ENCODE measurements at places on chromosomes 7 and 10.

- no peak for DNase-seq
- no peaks in the 10 kb centered on the region for H3K27me3 ChIP-seq
- no peaks in the 10 kb centered on the region for H3K36me3 ChIP-seq
- no peaks in the 10 kb centered on the region for H3K4me1 ChIP-seq
- no peak overlapping the region for H3K4me3 ChIP-seq
These were observed 71.8 kb upstream of the LRRN3 start for GRCh38 chr7:111018960-111019736.

- DNase-seq, result no peak
- peak within 1 kb of the TSS; percentile 62 for H3K4me3 ChIP-seq
- H3K27me3 ChIP-seq, result no peaks in the 10 kb centered on the region
- H3K27ac ChIP-seq, result peak within 1 kb of the TSS; percentile 92
- H3K4me1 ChIP-seq, result peaks cover 70% of the 10 kb centered on the region
These were observed at the start of gene TMEM140 for GRCh38 chr7:135147899-135148721. Gene TMEM140, plus strand, starts transcription at chr7:135148072. Its CDS starts 16,370 bp downstream, at chr7:135164442.

- no peak overlapping the region for H3K27ac ChIP-seq
- H3K27me3 ChIP-seq, result no peaks in the 10 kb centered on the region
- peaks cover 12% of the 10 kb centered on the region for H3K36me3 ChIP-seq
- peak overlapping the region; percentile 12 for H3K4me3 ChIP-seq
- no peaks in the 10 kb centered on the region for H3K4me1 ChIP-seq
- DNase-seq, result no peak
These were observed 7.8 kb downstream of the MEOX2 start for GRCh38 chr7:15678653-15679052.

- H3K36me3 ChIP-seq, result no peaks in the 10 kb centered on the region
- peaks cover 65% of the 10 kb centered on the region for H3K4me1 ChIP-seq
- H3K4me3 ChIP-seq, result no peak overlapping the region
- H3K27me3 ChIP-seq, result no peaks in the 10 kb centered on the region
- DNase-seq, result peak; percentile 65
- peak overlapping the region; percentile 78 for H3K27ac ChIP-seq
These were observed 96.9 kb downstream of the HIPK2 start for GRCh38 chr7:139680676-139681462.

DNA sequence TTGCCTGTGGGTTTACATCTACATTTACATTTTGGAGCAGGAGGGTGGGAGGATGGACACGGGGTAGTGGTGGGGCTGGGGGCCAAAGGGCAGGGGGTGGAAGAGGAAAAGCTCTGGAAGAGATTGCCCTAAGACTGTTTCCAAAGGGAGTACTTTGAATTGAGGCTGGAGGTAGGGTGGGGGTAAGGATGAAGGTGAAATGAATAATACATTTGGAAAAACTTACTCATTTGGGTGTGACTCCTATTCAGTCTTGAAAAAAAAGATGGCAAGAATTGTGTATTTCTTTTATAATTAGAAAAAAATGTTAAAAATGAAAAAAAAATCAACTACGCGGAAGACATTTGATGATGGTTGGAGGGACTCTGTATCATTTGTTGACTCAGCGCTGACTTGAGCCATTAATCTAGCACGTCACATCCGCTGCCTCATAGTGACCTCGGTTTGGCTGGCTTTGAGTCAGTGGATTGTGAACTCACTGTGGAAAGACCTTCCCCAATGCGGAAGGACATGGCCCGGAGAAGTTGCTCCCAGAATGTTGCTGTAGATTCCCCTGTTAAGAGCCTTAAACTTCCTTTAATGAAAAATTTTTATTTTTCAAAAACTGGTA is 2.8 kb downstream of the FAM180A start:
- no peaks in the 10 kb centered on the region for H3K36me3 ChIP-seq
- H3K4me1 ChIP-seq, result peaks cover 16% of the 10 kb centered on the region
- H3K4me3 ChIP-seq, result no peak overlapping the region
- H3K27ac ChIP-seq, result peak overlapping the region; percentile 91

GRCh38 chr7:68425377-68425776 is 1172.9 kb upstream of the AUTS2 start:
- H3K4me1 ChIP-seq, result peaks cover 3% of the 10 kb centered on the region
- no peaks in the 10 kb centered on the region for H3K27me3 ChIP-seq
- no peak overlapping the region for H3K27ac ChIP-seq
- no peak for DNase-seq
- no peaks in the 10 kb centered on the region for H3K36me3 ChIP-seq

GRCh38 chr10:116787053-116787659 is 44.8 kb upstream of the HSPA12A start:
- H3K4me1 ChIP-seq, result no peaks in the 10 kb centered on the region
- H3K4me3 ChIP-seq, result no peak overlapping the region
- no peak for DNase-seq

- no peak overlapping the region for H3K27ac ChIP-seq
- no peak overlapping the region for H3K4me3 ChIP-seq
These were observed 44.2 kb upstream of the DPYSL4 start for GRCh38 chr10:132142396-132143161.

- no peak overlapping the region for H3K4me3 ChIP-seq
- H3K27me3 ChIP-seq, result no peaks in the 10 kb centered on the region
- no peaks in the 10 kb centered on the region for H3K4me1 ChIP-seq
- H3K36me3 ChIP-seq, result no peaks in the 10 kb centered on the region
- H3K27ac ChIP-seq, result no peak overlapping the region
- DNase-seq, result no peak
These were observed 143.0 kb downstream of the TSPAN12 start for GRCh38 chr7:120714945-120715344.

- no peak overlapping the region for H3K27ac ChIP-seq
- peaks cover 19% of the 10 kb centered on the region for H3K36me3 ChIP-seq
- H3K4me1 ChIP-seq, result peaks cover 9% of the 10 kb centered on the region
These were observed 29.7 kb downstream of the AGAP3 start for GRCh38 chr7:151115836-151116418.

DNA sequence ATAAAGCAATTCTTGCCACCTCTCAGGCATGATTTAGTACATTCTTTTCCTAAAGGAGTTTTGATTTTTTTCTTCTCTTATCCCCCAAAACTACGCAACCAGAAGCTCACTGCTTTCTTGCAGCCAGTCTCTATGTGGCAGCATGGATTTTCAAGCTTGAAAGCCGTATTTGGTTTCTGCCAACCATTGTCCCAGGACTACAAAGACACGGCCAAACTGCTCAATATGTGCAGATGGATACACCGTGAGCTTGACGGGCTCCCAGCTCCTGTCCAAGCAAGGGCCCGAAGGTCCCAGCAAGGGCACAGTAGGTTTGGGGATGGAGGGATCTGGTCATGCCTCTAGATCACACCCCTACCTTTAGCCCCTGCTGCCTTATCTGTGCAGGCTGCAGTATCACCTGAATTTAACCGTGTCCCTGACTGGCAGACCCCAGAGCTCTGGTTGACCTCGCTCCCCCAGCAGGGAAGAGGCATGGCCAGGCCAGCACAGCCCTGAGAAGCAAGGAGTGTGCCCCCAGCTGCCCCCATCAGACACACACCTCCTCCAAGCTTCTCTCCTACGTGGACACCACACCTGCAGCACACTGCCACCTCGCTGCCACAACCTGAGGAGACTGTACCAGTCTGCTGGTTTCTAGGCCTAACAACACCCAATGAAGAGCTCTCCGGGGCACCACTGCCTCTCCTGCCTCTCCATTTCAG is 86.8 kb downstream of the COBL start:
- H3K27me3 ChIP-seq, result no peaks in the 10 kb centered on the region
- H3K4me3 ChIP-seq, result no peak overlapping the region
- H3K4me1 ChIP-seq, result no peaks in the 10 kb centered on the region
- H3K36me3 ChIP-seq, result no peaks in the 10 kb centered on the region
- no peak overlapping the region for H3K27ac ChIP-seq
- no peak for DNase-seq

DNA sequence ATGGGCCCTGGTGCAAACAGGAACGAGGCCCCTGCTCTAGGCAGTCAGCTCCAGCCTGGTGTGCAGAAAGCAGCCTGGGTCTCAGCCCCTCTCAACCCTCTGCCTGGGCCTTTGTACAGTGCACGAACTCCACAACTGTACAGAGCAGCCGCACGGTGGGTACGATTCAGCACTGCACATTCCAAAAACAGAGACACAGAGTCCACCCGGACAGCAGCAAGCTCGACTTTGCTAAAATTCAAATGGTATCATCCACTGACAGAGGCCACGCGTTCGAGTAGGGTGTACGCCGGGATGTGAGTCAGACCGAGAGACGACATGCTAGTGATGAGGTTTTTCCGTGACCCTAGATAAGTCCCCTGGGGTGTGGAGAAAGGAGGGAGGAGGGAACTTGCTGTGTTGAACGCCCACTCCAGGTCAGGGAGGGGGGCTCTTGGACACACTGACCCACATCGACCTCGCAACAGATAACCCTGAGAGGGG is 65.6 kb upstream of the PDGFA start:
- peaks cover 8% of the 10 kb centered on the region for H3K36me3 ChIP-seq
- H3K27me3 ChIP-seq, result no peaks in the 10 kb centered on the region
- peaks cover 5% of the 10 kb centered on the region for H3K4me1 ChIP-seq

- no peaks in the 10 kb centered on the region for H3K27me3 ChIP-seq
- no peak for DNase-seq
- no peak overlapping the region for H3K27ac ChIP-seq
These were observed 114.5 kb downstream of the CACNB2 start for GRCh38 chr10:18254692-18255091.

- H3K36me3 ChIP-seq, result no peaks in the 10 kb centered on the region
- H3K4me1 ChIP-seq, result peaks cover 30% of the 10 kb centered on the region
- no peaks in the 10 kb centered on the region for H3K27me3 ChIP-seq
- no peak for DNase-seq
- no peak overlapping the region for H3K27ac ChIP-seq
These were observed 1.8 kb upstream of the OPN4 start for GRCh38 chr10:86652361-86653202.

DNA sequence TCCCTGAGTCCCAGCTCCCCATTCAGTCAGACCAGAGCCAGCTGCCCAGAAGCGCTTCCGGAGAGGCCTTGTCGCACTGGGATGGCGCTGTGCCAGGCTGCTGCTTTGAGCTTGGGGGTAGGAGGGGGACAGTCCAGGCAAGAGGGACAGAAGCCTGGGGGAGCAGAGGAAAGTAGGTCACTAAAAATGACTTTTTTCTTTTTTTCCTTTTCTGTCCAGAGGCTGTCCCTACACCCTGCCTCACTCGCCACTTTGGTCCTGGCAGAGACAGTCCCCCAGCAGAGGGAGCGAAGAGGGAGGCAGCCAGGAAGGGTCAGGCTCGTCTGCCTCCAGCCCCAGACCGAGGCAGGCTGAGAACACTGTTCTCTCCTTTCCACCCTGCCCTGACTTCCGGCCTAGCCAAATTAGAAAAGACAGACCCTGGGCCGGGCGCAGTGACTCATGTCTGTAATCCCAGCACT is 15.8 kb upstream of the TRIM8 start:
- no peak overlapping the region for H3K4me3 ChIP-seq
- H3K4me1 ChIP-seq, result peaks cover 59% of the 10 kb centered on the region
- peak overlapping the region; percentile 87 for H3K27ac ChIP-seq
- DNase-seq, result peak; percentile 81
- H3K36me3 ChIP-seq, result peaks cover 9% of the 10 kb centered on the region
- H3K27me3 ChIP-seq, result no peaks in the 10 kb centered on the region

- H3K4me3 ChIP-seq, result no peak overlapping the region
- no peaks in the 10 kb centered on the region for H3K36me3 ChIP-seq
- peaks cover 24% of the 10 kb centered on the region for H3K27me3 ChIP-seq
- no peaks in the 10 kb centered on the region for H3K4me1 ChIP-seq
- no peak overlapping the region for H3K27ac ChIP-seq
These were observed 99.1 kb downstream of the GRID1 start for GRCh38 chr10:86267286-86268195.

GRCh38 chr7:24740871-24741270 is 16.4 kb downstream of the GSDME start:
- DNase-seq, result no peak
- no peaks in the 10 kb centered on the region for H3K36me3 ChIP-seq
- H3K4me1 ChIP-seq, result no peaks in the 10 kb centered on the region
- H3K27ac ChIP-seq, result no peak overlapping the region
- H3K27me3 ChIP-seq, result no peaks in the 10 kb centered on the region

DNA sequence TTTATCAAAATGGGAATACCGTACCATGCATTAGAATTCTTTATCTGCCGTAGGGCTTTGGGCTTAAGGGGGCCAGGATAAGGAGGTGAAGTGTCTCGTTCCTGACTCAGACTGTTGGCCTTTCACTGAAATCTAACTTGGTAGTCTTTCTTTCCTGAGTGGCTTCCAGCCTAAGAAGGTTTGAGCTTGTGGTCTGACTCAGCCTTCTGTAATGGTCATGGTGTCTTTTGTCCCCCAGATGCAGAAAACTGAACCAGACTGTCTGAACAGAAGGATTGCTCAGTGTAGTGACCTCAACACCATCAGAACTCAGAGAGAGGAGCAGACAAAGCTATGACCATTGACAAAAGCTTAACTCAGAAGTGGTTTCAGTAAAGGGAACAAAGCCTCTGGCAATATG is 39.5 kb downstream of the WNT2 start:
- DNase-seq, result no peak
- no peaks in the 10 kb centered on the region for H3K4me1 ChIP-seq
- no peaks in the 10 kb centered on the region for H3K27me3 ChIP-seq
- H3K27ac ChIP-seq, result no peak overlapping the region
- no peaks in the 10 kb centered on the region for H3K36me3 ChIP-seq

GRCh38 chr10:125011171-125011925 is 69.4 kb downstream of the ZRANB1 start:
- H3K4me1 ChIP-seq, result peaks cover 88% of the 10 kb centered on the region
- H3K27ac ChIP-seq, result peak overlapping the region; percentile 58
- DNase-seq, result no peak
- no peaks in the 10 kb centered on the region for H3K27me3 ChIP-seq
- H3K4me3 ChIP-seq, result no peak overlapping the region

DNA sequence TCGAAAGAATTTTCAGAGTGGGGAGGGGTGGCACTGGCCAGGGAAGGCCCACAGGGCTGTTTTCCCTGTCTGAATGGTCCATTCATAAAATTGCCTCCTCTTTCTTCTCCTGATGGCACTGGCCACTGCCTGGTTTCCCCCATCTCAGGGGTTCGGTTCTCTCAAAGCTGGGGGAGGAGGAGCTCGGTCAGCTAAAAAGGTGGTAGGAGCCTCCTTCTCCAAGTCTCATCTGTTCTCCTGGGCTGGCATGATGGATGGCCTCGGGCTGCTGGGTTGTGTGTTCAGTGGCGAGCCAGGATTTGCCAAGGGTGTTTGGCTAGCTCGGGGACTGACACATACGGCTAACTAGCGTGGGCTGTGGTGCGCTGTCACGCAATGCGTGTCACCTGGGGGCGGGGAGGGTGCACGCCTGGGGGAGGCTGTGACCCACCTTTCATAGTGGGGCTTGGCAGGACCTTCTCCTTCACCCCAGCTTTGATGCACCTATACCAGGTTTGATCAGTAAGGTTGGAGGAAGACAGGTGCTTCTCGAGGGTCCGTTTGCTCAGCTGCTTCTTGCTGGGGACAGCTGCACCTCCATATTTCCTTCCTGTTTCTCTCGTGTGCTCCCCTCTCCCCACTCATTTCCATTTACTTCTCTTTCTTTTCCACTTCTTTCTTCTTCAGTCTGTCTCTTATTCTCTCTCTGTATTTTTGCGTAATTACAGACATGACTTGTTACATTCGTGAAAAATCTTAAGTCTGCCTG is 36.3 kb downstream of the RBM20 start:
- H3K4me3 ChIP-seq, result no peak overlapping the region
- peaks cover 60% of the 10 kb centered on the region for H3K4me1 ChIP-seq
- no peaks in the 10 kb centered on the region for H3K27me3 ChIP-seq
- no peak for DNase-seq
- no peaks in the 10 kb centered on the region for H3K36me3 ChIP-seq

All from heart right ventricle (tissue), 16 donors.